ENCODE measurements at places on chromosomes 7 and 10.

GRCh38 chr7:3200504-3200903 is 100.5 kb upstream of the SDK1 start:
- no peak for DNase-seq

GRCh38 chr10:43876976-43877375 is 228.3 kb upstream of the ZNF32 start:
- no peak for DNase-seq

DNA sequence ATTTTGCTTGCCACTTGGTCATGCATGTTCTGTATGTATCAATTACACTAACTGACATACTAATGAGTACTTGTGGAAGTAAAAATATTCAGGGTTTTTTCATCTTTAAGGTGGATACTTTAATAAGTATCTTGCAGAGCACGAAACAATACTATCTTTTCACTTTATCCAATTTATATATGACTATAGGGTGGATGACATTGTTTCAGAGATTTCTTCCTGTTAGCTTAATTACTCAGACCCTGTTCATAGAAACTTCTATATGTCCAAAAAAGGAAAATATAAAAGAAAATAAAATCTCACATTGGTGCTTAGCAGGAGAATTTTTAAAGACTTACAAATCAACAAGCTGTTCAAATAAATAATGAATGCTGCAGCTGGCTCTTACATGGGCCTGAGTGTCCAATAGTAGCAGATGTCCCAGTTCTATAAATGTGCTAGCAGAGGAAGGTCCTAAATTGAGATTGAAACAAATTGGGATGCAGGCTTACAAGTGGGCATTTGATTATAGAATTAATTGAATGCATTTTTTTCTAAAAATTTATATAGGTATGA is 91.5 kb upstream of the THSD7A start:
- no peak for DNase-seq

DNA sequence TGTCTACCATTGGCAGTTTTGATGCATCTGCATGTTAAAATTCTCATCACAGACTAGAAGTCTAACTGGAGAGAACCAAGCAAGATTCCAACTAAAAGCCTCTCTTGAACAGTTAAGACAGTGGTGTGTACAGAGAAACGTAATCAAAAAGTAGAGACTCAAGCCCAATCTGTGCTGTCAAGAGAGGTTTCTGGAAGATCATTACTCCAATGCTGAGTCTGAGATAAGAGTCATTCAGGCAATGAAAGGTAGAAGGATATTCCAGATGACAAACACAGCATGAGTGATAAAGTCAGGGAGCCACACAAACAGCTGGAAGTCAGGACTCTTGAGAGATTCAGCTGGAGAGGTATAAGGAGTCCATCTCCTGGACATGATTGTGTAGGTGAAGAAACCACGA is 48.7 kb downstream of the IQUB start:
- no peak for DNase-seq

DNA sequence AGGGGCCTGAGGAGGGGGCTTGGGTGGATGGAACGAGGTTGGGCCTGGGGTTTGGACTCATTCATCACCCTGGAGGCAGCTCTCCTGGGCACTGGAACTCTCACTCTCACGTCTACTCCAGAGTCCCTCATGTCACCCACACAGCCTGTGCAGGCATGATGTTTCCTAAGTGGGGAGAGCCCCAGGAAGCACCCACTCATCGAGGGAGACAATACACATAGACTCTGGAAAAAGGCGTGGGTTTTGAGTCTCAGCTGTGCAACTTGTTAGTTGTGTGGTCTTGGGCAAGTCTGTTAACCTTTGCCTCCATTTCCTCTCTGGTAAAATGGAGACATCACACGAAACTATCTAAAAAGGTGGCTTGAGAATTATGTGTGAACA is 25.9 kb upstream of the RBM20 start:
- no peak for DNase-seq

All from type B pancreatic cell (in vitro differentiated cells).